NCI-H1417 treated with DMSO at 0.1 percent for 48 hours (cell line): ENCODE measurements at places on chromosomes 1 and 21.

DNA sequence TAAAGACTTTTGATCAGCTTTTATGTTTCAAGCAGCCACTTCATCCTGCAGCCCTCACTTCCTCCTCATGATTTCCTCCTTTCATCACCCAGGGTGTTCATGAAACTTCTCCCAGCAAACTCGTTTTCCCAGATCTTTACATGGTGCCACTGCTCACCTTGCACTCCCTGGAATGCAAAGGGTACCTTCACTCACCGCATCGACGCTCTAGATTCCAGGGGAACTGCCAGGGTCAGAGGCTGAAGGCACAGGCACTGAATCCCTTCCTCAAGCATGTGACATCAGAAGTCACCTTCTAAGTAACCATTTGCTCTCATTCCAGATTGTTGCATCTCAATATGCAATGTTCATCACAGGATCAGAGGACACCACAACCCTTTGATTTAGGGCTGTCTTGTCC is 82.8 kb downstream of the PRKAB2 start:
- DNase-seq = no peak

- DNase-seq = peak; percentile 92
Observed at GRCh38 chr21:44681861-44682579, at the start of gene KRTAP12-1. Gene KRTAP12-1, minus strand, starts transcription at chr21:44682163. Its CDS starts 40 bp downstream, at chr21:44682123.

DNA sequence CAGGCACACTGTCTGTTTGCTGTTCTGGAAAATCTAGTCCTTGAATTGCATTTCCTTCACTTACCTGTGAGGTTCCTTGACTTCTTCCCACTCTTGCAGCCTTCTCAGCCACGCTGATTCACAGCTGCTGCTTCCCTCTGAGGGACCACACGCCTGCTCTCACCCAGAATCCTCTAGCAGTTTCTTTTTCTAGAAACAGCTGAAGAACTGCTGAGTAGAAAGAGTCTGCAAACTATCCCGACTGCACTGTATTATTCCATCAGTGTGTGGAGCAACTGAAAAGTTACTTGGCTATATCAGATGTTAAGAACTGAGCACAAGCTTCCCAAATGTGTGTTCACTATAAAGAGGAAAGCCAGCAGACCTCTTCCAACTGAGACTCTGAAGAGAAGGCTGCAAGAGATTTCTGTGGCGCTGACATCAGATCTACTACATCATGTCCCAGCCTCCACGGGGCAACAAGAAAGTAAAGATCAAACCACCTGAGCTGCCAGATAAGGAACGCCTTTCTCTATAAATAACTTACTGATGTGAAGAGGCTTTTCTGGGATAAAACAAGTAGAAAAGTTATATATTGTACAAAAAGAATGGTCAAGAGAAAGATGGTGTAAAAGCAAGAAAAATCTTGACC is 226.6 kb downstream of the RERE start:
- DNase-seq = no peak

GRCh38 chr1:59549066-59549837 is 252.4 kb downstream of the FGGY start:
- peak; percentile 2 for DNase-seq

DNA sequence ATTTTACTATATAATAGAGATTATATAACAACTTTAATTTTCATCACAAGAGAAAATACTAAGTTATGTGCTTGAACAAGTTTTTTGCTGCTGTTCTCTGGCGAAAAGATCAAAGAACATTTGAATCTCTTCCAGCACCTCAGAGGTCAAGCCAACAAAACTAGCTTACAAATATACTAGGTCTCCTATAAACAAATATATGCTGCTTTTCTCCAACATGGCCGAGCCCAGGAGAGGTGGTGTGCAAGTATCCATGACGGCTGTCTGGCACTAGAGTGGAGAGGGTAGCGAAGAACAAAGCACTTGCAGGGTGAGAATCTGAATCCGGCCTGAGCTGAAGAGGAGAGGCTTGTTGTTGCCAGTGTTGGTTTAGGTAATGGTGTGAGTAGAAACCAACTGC is 7.5 kb upstream of the FMO3 start:
- DNase-seq = no peak

- no peak for DNase-seq
Observed at GRCh38 chr1:118323246-118323645, 138.2 kb upstream of the SPAG17 start.

- DNase-seq = no peak
Observed at GRCh38 chr1:9119745-9120144, 9.2 kb downstream of the GPR157 start.

- no peak for DNase-seq
Observed at GRCh38 chr1:172905452-172905851, 145.3 kb downstream of the TNFSF18 start.

- no peak for DNase-seq
Observed at GRCh38 chr1:160768295-160768657, 27.7 kb upstream of the LY9 start.

- no peak for DNase-seq
Observed at GRCh38 chr1:19315378-19316198, 3.5 kb downstream of the SLC66A1 start.

DNA sequence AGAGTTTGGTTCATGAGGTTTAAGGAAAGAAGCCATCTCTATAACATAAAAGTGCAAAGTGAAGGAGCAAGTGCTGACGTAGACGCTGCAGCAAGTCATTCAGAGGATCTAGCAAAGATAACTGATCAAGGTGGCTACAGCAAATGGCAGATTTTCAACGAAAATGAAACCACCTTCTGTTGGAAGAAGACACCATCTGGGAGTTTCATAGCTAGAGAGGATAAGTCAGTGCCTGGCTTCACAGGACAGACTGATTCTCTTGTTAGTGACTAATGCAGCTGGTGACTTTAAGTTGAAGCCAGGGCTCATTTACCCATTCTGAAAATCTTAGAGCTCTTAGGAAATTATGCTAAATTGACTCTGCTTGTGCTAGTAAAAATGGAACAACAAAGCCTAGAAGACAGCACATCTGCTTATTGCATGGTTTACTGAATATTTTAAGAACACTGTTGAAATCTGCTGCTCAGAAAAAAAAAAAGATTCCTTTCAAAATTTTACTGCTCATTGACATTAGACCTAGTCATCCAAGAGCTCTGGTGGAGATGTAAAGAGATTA is 10.5 kb downstream of the MAEL start:
- no peak for DNase-seq

GRCh38 chr21:34596561-34597271 is 18.2 kb downstream of the RCAN1 start:
- no peak for DNase-seq

- no peak for DNase-seq
Observed at GRCh38 chr1:111369645-111370044, 57.9 kb downstream of the OVGP1 start.

- DNase-seq = no peak
Observed at GRCh38 chr1:26281971-26282370, 2.1 kb downstream of the SH3BGRL3 start.

DNA sequence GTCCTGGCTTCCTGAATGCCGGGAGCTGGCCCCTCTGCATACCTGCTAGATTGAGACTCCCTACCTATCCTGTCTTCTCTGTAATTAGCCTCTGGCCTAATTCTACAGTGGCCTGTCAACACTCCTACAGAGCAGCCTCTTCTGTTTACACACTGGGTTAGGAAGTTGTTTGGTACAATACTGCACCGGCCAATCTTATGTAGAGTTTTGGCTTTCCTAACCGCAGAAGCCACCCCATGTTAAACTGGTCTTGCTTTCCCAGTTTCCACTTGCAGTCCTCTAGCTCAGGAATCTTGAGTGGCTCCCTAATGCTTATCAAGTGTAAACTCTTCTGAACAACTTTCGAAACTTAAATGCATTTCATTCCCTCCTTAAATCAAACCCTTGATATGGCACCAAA is 42.8 kb downstream of the DPH5 start:
- no peak for DNase-seq

GRCh38 chr1:37919277-37919676 is 27.6 kb downstream of the INPP5B start:
- DNase-seq = no peak

GRCh38 chr1:6880951-6881690 is 95.9 kb downstream of the CAMTA1 start:
- no peak for DNase-seq

DNA sequence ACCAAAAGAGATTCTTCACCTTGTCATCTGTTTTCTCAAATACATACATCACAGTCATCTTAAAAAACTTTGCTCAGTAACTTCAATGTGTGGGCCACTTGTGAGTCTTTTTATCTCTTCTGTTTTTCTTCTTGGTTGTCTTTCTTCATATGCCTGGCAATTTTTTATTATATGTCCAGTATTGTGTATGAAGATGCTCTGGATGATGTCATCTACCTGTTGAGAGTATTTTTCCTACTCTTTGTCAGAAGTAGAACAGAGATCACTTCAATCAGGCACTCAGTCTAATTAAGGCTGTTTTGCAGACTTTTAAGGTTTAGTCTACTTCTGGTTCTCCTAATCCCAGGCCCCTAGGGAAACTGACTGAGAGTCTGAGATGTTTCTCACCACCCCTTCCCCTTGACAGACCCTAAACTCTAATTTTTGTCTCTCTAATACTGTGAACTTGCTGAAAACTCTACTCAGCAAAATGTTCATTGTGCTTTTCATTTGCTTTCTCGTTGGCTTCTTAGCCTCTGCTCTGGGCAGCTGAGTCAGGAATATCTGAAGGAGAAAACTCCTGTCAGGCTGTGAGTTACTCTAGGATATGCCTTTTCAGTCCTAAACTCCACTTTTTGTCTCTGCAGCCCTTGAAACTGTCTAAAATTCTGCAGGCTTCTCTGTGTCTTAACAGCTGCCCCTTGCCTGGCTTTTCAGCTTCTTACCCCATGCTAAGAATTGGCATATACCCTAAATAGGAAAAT is 33.0 kb upstream of the DNAJC6 start:
- DNase-seq = no peak

DNA sequence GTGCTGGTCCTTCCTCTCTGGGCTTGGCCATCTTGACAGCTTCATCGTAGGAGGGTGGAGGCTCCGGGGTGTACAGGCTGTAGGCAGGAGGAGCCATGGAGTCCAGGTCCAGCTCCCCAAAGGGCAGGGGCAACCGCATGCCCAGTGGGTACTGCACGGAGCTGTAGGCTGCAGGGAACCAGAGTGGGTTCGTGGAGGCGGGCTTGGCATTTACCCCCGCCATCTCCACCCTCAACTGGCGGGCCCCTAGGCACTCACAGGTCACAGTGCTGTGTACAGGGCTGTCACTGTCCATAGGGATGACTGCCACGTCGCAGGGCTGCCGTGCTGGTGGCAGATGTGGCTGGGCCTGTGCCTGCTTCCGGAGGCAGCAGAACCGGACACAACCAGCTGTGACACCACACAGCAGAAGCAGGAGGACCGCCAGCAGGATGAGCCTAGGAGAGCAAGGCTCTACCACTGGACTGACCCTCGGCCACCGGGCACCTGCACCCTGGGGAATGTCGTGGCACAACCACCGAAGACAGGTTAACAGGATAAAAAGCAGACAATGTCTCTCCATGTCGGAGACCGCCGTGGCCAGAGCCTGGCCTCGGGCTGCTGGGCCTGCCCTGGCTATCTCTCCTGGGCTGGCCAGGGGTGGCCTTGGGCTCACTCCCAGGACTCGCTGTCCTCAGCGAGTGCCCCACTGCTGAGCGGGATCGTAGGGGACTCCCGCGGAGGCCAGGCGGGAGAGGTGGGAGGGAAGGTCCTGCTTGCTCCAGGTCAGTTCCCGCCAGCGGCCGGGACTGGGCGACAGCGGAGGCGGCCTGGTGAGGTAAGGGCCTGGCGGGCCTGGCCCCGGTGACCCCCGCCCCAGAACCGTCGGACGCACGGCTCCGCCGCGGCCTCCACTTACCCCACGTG is 831 bp downstream of the TMEM52 start:
- no peak for DNase-seq

GRCh38 chr1:205972491-205973168 is 29.4 kb upstream of the SLC26A9 start:
- no peak for DNase-seq
